ENCODE measurements at places on chromosomes 12 and 14. TPM values are rescaled to one million over a fixed set of nuclear protein-coding genes. Genes with fewer than 3 reads are reported as not detected.

GRCh38 chr12:46271863-46272262 is 3.0 kb upstream of the SLC38A1 start:
- no peak for DNase-seq

GRCh38 chr12:65615118-65615517 is 209.2 kb upstream of the HMGA2 start:
- DNase-seq = no peak

- no peak for DNase-seq
Observed at GRCh38 chr14:84074626-84075025, 1455.3 kb upstream of the FLRT2 start.

DNA sequence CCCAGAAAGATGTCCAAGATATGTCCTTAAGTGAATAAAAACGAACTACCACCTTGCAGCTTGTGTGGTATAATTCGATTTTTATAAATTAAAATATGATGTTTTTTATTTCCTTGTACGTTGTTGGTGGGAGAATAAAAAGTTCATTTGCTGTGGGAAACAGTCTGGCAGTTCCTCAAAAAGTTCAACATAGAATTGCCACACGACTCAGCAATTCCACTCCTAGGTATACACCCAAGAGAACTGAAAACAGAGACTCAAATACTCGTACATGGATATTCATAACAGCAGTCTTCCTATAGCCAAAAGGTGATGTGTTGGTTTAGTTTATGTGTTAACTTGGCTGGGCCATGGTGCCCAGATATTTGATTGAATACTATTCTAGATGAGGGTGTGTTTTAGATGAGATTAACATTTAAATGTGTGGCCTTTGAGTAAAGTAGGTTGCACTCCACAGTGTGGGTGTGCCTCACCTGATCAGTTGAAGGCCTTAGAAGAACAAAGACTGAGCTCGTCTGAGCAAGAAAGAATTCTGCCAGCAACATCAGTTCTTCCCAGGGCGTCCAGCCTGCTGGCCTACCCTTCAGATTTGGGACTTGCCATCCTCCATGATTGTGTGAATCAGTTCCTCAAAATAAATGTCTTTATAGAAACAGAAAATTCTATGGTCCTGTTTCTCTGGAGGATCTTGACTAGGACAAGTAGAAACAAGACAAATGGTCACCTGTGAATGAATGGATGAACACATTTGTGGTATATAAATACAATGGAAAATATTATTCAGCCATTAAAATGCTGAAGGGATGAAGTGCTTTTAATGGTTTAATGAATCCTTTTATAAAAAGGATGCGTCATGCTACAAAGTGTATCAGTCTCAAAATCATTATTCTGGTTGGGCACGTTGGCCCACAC is 5.1 kb upstream of the DENR start:
- no peak for DNase-seq

- DNase-seq = no peak
Observed at GRCh38 chr12:130571734-130572133, 144.4 kb downstream of the RIMBP2 start.

- DNase-seq = no peak
Observed at GRCh38 chr14:58844544-58844943, 206.8 kb downstream of the DACT1 start.

The CCDC197 gene
- total RNA-seq = not detected

The GLS2 gene
- total RNA-seq = not detected

DNA sequence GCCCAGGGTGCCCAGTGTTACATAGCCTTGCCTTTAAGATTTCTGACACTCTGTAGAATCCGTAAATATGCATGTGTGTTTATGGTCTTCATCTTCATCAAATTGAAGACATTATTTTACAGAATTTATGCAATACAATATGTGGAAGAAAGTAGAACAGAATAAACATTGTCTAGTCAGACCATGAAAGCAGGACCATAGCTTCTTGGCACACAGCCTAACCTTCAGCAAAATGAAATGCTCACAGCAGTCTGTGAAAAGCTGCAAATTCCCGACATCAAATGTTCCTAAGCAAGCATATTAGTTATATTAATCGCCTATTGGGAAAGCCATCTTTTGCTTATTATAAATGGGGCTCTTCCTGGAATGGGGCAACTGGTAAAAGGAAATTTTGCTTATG is 111.3 kb upstream of the GARIN2 start:
- DNase-seq = no peak

Data from SK-MEL-5 (cell line).